ENCODE measurements at places on chromosomes 6 and 20. TPM values are rescaled to one million over a fixed set of nuclear protein-coding genes. Genes with fewer than 3 reads are reported as not detected.

SIM1 gene
- under 0.01 TPM for total RNA-seq

MAS1 gene
- 0.58 TPM for total RNA-seq

TRIM10 gene
- not detected for total RNA-seq

RPRD1B gene
- total RNA-seq = 7.9 TPM

PHF10 gene
- total RNA-seq = 62.2 TPM

NRN1 gene
- total RNA-seq = 1.3 TPM

PROKR2 gene
- total RNA-seq = not detected

POFUT1 gene
- 47.1 TPM for total RNA-seq

IL17A gene
- total RNA-seq = not detected

BIRC7 gene
- total RNA-seq = not detected

BPI gene
- 3.5 TPM for total RNA-seq

ADAM33 gene
- total RNA-seq = 84.7 TPM

PPP1R16B gene
- 12.0 TPM for total RNA-seq

MYLK4 gene
- total RNA-seq = 1.4 TPM

FOXQ1 gene
- total RNA-seq = not detected

CST4 gene
- total RNA-seq = not detected

B3GALT4 gene
- total RNA-seq = 5.5 TPM

ZNF311 gene
- total RNA-seq = 0.51 TPM

PNLDC1 gene
- not detected for total RNA-seq

MYB gene
- 4.0 TPM for total RNA-seq

TEAD3 gene
- 107 TPM for total RNA-seq

FOXP4 gene
- 4.6 TPM for total RNA-seq

ANKEF1 gene
- total RNA-seq = 1.8 TPM

KIF25 gene
- 0.28 TPM for total RNA-seq

RPS10 gene
- total RNA-seq = 1,905 TPM

KCNK5 gene
- 2.9 TPM for total RNA-seq

SPATS1 gene
- total RNA-seq = not detected

ABT1 gene
- 16.7 TPM for total RNA-seq

ZSCAN23 gene
- total RNA-seq = 0.26 TPM

PAK5 gene
- total RNA-seq = 0.07 TPM

CST5 gene
- total RNA-seq = not detected

RBM24 gene
- 39.0 TPM for total RNA-seq

PCSK2 gene
- 0.37 TPM for total RNA-seq

FERMT1 gene
- 8.5 TPM for total RNA-seq

C6orf52 gene
- not detected for total RNA-seq

SLC17A3 gene
- total RNA-seq = not detected

RREB1 gene
- 27.5 TPM for total RNA-seq

ATP5F1E gene
- total RNA-seq = 6.6 TPM

TFAP2C gene
- total RNA-seq = not detected

HSD17B8 gene
- not detected for total RNA-seq

ACTL10 gene
- 4.4 TPM for total RNA-seq

SALL4 gene
- not detected for total RNA-seq

TMEM244 gene
- not detected for total RNA-seq

C6orf58 gene
- total RNA-seq = not detected

ATP6V1G2 gene
- 1.6 TPM for total RNA-seq

TENT5A gene
- 74.9 TPM for total RNA-seq

TXNDC5 gene
- 279 TPM for total RNA-seq

GINM1 gene
- total RNA-seq = 83.7 TPM

CEP162 gene
- total RNA-seq = 32.5 TPM

CTCFL gene
- total RNA-seq = 0.07 TPM

UST gene
- 6.1 TPM for total RNA-seq

SIRPA gene
- 11.5 TPM for total RNA-seq

THBD gene
- 42.6 TPM for total RNA-seq

SYNDIG1 gene
- total RNA-seq = 0.51 TPM

RIPOR3 gene
- total RNA-seq = 9.1 TPM

SCAND1 gene
- 18.8 TPM for total RNA-seq

GPR63 gene
- total RNA-seq = 0.26 TPM

Measured in uterus (tissue), 4 donors.